ENCODE measurements at places on chromosomes 3 and 15. TPM values are rescaled to one million over a fixed set of nuclear protein-coding genes. Genes with fewer than 3 reads are reported as not detected.

DNA sequence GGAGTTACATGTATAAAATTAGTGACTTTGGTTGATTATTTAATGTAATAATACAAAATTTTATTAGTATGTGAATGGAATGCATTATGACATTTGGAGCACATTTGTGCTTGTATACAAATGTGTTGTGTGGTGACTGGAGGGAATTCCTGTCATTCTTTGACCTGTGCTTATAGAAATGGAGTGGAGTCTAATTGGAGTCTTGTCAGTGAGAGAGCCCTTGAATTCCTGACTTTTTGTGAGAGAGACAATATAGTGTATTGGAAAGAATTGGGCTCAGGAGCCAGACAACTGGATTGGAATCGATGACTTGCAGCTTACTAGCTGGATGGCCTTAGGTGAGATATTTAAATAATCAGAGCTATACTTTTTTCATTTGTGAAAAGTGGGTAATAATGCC lies 9.4 kb downstream of the TCF12 start:
- no peak overlapping the region for H3K27ac ChIP-seq
- DNase-seq: no peak
- H3K36me3 ChIP-seq: no peaks in the 10 kb centered on the region
- peaks cover 27% of the 10 kb centered on the region for H3K4me1 ChIP-seq
- H3K4me3 ChIP-seq: no peak overlapping the region

ATRIP gene
- polyA plus RNA-seq: 56.5 TPM

CHRNB4 gene
- 13.1 TPM for polyA plus RNA-seq

CPNE9 gene
- 1.3 TPM for polyA plus RNA-seq

DNA sequence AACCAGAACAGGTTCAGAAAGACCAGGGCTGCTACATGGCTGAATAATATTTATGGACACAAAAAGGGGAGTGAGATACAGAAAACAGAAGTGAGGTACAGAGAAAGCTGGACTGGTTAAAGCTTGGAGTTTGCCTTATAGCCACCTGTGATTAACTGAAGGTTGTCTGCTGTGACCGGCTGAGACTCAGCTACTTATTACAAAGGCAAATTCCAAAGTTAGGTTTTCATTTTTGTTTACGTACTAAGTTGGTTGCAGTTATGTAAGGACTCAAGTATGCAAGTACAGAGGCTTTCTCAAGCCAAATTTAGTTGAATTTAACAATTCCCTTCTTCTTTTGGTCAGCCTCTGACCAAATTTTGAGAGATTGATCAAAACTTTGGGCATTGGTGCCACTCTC lies 264.6 kb downstream of the THSD4 start:
- H3K4me1 ChIP-seq: no peaks in the 10 kb centered on the region
- H3K36me3 ChIP-seq: no peaks in the 10 kb centered on the region
- H3K4me3 ChIP-seq: no peak overlapping the region
- no peaks in the 10 kb centered on the region for H3K27me3 ChIP-seq

GRM7 gene
- 3.2 TPM for polyA plus RNA-seq

- no peaks in the 10 kb centered on the region for H3K27me3 ChIP-seq
- no peaks in the 10 kb centered on the region for H3K36me3 ChIP-seq
- no peak overlapping the region for H3K4me3 ChIP-seq
- H3K27ac ChIP-seq: no peak overlapping the region
Measured at GRCh38 chr3:184366619-184367289, 5.2 kb downstream of the POLR2H start.

EAF2 gene
- polyA plus RNA-seq: 14.5 TPM

REC114 gene
- 102 TPM for polyA plus RNA-seq

UCN2 gene
- polyA plus RNA-seq: 0.86 TPM

PCOLCE2 gene
- 15.4 TPM for polyA plus RNA-seq

GRCh38 chr3:14586611-14587010 lies 46.5 kb upstream of the GRIP2 start:
- no peaks in the 10 kb centered on the region for H3K27me3 ChIP-seq
- DNase-seq: no peak
- H3K36me3 ChIP-seq: no peaks in the 10 kb centered on the region
- no peak overlapping the region for H3K4me3 ChIP-seq
- H3K4me1 ChIP-seq: no peaks in the 10 kb centered on the region

GOLGA6D gene
- polyA plus RNA-seq: 13.3 TPM

GRCh38 chr15:49506341-49506740 lies 83.3 kb downstream of the FGF7 start:
- H3K4me1 ChIP-seq: no peaks in the 10 kb centered on the region
- no peaks in the 10 kb centered on the region for H3K27me3 ChIP-seq
- H3K36me3 ChIP-seq: no peaks in the 10 kb centered on the region
- no peak for DNase-seq

DNA sequence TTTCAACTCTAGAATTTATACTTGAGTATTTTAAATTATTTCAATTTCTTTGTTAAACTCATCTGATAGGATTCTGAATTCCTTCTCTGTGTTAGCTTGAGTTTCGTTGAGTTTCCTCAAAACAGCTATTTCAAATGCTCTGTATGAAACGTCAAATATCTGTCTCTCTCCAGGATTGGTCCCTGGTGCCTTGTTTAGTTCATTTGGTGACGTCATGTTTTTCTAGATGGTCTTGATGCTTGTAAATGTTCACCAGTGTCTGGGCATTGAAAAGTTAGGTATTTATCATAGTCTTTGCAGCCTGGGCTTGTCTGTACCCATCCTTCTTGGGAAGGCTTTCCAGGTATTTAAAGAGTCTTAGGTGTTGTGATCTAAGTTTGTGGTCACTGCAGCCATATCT lies 151.1 kb downstream of the KCNAB1 start:
- no peaks in the 10 kb centered on the region for H3K4me1 ChIP-seq
- DNase-seq: no peak
- H3K27me3 ChIP-seq: no peaks in the 10 kb centered on the region
- H3K27ac ChIP-seq: no peak overlapping the region

SUSD5 gene
- polyA plus RNA-seq: 4.9 TPM

OIP5 gene
- polyA plus RNA-seq: 44.8 TPM

DNA sequence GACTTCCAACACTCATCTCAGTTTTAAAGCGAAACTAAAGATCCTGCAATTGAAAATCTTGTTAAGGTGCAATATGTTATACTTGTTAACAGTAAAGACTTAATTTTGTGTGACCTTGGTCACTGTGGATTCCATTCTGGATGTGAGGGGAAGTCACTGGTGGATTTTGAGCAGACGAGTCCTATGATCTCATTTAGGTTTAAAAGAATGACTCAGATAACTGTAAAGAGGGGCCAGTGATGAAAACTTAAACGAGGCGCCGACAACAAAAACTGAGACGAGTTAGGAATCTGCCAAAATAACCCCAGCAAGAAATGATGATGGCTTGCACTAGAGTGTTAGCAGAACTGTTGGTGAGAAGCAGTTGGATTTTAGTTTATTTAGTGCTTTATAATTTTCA lies 56.5 kb downstream of the LRRC28 start:
- H3K4me1 ChIP-seq: peaks cover 4% of the 10 kb centered on the region
- H3K36me3 ChIP-seq: no peaks in the 10 kb centered on the region
- no peak overlapping the region for H3K4me3 ChIP-seq
- no peak overlapping the region for H3K27ac ChIP-seq

STARD5 gene
- 8.7 TPM for polyA plus RNA-seq

DNA sequence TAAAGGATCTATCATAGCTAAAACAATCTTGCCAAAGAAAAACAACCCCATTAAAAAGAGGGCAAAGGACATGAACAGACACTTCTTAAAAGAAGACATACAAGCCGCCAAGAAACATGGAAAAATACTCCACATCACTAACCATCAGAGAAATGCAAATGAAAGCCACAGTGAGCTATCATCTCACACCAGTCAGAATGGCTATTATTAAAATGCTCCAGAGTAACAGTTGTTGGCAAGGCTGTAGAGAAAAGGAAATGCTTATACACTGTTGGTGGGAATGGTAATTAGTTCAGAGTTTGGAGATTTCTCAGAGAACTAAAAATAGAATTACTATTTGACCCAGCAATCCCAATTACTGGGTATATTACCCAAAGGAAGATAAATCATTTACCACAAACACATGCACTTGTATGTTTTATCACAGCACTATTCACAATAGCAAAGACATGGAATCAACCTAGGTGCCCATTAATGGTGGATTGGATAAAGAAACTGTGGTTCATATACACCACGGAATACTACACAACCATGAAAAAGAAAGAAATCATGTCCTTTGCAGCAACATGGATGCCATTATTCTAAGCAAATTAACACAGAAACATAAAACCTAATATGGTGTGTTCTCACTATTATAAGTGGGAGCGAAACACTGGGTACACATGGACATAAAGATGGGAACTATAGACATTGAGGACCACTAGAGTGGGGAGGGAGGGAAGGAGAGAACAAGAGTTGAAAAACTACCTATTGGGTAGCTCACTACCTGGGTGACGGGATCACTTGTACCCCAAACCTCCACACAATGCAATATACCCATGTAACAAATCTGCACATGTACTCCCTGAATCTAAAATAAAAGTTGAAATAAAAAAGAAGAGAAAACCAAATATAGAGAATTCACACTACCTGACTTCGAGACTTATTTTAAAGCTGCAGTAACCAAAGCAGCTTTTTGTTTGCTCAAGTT lies 32.6 kb downstream of the ITGA11 start:
- H3K27ac ChIP-seq: no peak overlapping the region
- H3K4me1 ChIP-seq: no peaks in the 10 kb centered on the region
- no peaks in the 10 kb centered on the region for H3K36me3 ChIP-seq
- no peak overlapping the region for H3K4me3 ChIP-seq
- no peaks in the 10 kb centered on the region for H3K27me3 ChIP-seq
- no peak for DNase-seq

C3orf22 gene
- 42.2 TPM for polyA plus RNA-seq

DNA sequence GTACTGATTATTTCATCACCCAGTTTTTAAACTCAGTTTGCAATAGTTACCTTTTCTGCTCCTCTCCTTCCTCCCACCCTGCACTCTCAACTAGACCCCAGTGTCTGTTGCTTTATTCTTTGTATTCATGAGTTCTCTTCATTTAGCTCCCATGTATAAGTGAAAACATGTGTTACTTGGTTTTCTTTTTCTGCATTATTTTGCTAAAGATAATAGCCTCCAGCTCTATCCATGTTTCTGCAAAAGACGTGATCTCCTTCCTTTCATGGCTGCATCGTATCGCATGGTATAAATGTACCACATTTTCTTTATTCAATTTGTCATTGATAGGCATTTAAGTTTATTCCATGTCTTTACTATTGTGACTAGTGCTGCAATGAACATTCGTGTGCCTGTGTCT lies 79.0 kb downstream of the NAALADL2 start:
- H3K36me3 ChIP-seq: no peaks in the 10 kb centered on the region
- no peaks in the 10 kb centered on the region for H3K27me3 ChIP-seq
- no peak overlapping the region for H3K4me3 ChIP-seq
- DNase-seq: no peak
- H3K27ac ChIP-seq: no peak overlapping the region

DNA sequence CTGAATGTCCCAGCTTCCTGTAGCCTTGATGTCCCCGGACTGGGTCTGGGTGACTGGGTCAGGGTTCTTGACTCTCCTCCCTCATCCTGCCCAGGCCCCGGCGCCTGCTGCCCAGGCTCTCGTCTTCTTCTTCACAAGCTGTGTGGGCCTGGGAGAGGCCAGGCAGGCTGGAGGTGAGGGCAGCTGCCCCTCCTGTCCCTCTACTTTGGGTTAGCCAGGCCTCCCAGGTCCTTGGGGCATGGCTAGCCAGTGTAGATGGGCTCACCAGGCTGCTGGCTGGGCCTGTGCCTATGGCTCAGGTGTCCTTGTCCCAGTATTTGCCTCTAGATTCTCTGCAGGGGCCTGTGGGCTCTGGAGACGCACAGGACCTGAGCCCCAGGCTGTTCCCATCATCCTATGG lies 31.8 kb downstream of the TKT start:
- no peak overlapping the region for H3K27ac ChIP-seq
- no peaks in the 10 kb centered on the region for H3K4me1 ChIP-seq
- DNase-seq: no peak
- no peaks in the 10 kb centered on the region for H3K27me3 ChIP-seq
- H3K4me3 ChIP-seq: no peak overlapping the region

MESP2 gene
- 1.3 TPM for polyA plus RNA-seq

PLSCR2 gene
- polyA plus RNA-seq: 34.8 TPM

GRCh38 chr3:21835264-21835663 lies 84.3 kb upstream of the ZNF385D start:
- H3K27ac ChIP-seq: no peak overlapping the region
- H3K4me3 ChIP-seq: no peak overlapping the region
- H3K36me3 ChIP-seq: no peaks in the 10 kb centered on the region
- no peaks in the 10 kb centered on the region for H3K27me3 ChIP-seq

DNA sequence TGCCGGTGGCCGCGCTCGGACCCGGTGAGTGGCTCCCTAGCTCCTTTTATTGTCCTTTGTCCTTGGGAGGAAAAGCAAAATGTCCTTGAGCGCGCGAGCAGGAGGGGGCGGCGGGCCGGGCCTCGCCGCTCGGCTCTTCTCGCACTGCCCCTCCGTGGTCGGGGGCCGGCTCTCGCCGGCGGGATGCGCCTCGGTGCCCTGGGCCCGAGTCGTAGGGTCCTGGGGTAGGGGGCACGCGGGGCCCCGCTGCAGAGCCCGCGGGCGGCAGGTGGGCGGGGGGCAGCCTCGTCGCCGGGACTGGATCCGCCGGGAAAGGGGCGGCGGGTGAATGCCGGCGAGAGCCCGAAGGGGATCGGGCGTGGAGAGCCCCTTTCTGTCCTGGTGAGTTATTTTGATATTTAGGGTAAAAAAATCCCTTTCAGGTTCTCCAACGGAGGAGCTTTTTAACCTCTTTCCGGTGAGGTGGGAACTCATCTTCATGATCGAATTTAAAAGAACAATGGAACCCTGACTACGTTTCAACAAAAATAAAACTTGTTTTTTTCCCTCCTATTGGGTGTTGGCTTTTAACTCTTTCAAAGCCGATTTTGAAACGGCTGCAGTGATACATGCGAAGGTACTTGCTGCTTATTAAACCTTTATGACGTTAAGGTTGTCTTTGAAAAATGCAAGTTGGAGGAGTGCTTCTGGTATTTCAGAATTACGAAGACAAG lies 16.8 kb upstream of the CHD2 start:
- no peaks in the 10 kb centered on the region for H3K36me3 ChIP-seq
- peak overlapping the region; percentile 100 for H3K27ac ChIP-seq
- H3K4me1 ChIP-seq: peaks cover 53% of the 10 kb centered on the region

KCNAB1 gene
- 8.9 TPM for polyA plus RNA-seq

- DNase-seq: no peak
- H3K4me3 ChIP-seq: no peak overlapping the region
- H3K36me3 ChIP-seq: no peaks in the 10 kb centered on the region
- no peaks in the 10 kb centered on the region for H3K27me3 ChIP-seq
- no peak overlapping the region for H3K27ac ChIP-seq
Measured at GRCh38 chr3:51959651-51960050, 4.5 kb downstream of the GPR62 start.

GRCh38 chr3:108940568-108941263 lies 13.0 kb downstream of the GUCA1C start:
- no peaks in the 10 kb centered on the region for H3K27me3 ChIP-seq
- no peak overlapping the region for H3K4me3 ChIP-seq
- H3K36me3 ChIP-seq: no peaks in the 10 kb centered on the region
- no peak for DNase-seq

CYP1A2 gene
- not detected for polyA plus RNA-seq

DNA sequence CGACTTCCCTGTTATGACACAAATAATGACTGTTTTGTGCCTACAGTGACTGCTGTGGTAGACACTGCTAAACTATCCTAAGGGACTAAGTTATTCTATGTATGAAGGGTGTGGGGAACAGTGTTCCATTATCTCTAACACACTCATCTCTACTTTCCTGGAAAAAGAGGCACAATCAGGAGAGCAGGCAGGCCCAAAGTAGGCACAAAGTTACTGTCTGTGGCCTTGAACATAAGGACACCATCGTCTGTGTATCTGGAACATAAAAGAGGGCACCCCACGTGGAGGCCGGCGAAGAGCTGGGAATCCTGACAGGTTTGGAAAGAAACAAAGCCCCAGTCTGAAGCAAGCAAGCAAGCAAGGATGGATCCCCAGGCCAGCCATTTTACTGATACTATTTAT lies 1.5 kb downstream of the ABCC5 start:
- H3K4me1 ChIP-seq: peaks cover 15% of the 10 kb centered on the region
- H3K27ac ChIP-seq: peak overlapping the region; percentile 22
- no peaks in the 10 kb centered on the region for H3K27me3 ChIP-seq
- H3K4me3 ChIP-seq: no peak overlapping the region
- H3K36me3 ChIP-seq: no peaks in the 10 kb centered on the region

Measured in testis (tissue), 5 donors.